ENCODE measurements at places on chromosomes 7 and 10.

GRCh38 chr7:44084701-44085100, 2.4 kb upstream of the POLM start:
- no peak for DNase-seq

DNA sequence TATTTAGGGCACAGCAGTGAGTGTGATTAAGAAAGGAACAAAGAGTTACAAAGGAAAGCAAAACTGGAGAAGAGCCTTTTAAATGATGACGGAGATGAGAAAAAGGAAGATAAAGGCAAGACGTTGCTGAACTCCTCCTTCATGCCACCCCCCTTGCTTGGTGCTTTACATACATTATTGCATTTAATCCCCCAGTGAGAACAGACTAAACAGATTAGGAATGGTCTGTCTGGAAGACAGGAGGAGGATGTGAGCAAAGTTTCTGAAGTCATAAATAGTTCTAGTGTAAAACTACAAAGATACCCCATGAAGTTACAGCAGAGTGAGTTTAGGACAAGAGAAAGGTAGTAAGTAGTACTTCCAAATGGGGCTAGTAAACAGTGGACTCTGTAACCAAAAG, 113.5 kb downstream of the PLCE1 start:
- DNase-seq: no peak

DNA sequence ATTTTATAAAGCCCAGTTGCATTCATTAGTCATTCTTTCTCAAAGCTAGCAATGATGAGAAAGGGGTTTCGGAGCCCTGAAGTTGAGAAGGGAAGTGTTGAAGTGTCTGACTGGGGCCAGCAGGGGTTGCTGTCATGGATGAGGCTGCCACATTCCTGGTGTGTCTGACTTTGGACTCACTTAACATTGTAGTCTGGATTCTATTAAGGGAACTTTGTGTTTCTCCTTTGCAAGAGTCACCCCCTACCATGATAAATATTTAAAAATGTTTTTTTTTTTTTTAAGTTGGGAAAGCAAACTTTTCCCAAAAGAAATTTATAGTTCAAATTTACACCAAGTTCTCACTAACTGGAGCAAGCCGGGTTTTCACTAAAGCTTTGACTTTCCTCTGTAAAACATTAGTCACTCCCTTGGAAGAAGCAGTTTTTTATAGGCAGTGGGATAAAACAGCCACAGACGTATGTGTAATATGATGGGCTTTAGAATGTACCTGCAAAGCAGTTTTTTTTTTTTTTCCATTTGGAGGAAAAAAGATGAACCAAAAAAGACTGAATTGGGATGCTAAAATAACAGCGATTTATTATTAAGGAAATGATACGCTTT, 243.6 kb downstream of the TWIST1 start:
- no peak for DNase-seq

DNA sequence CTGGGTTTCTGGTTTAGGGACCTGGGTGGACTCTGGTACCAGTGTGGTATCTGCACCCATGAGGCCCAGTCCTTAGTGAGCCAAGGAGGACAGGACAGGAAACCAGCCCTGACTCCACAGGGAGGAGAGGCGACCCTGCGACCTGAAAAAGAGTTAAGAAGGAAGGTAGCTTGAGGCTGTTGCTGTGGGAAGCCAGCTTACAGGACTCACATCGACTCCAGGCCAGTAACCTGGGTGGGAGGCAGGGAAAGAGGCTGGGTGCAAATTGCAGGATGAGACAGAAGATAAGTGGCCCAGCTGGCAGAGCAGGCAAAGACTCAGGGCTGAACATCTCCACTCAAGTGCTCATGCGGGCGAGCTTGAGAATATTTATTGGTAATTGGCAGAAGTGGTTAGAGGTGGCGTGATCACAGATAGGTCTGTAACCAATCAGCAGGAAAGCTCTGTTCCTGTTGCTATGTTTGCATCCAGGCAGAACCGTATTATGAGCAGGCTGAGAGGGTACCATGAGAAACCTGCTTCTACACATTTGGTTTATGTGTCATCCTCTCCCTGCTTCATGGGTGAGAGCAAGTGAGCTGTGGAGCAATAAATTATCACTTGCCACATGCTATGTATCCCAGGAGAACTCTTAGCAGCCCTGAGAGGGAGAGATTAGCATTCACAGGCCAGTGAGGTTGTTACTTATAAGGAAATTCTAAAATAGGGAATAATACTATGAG, 11.0 kb downstream of the TLL2 start:
- no peak for DNase-seq

DNA sequence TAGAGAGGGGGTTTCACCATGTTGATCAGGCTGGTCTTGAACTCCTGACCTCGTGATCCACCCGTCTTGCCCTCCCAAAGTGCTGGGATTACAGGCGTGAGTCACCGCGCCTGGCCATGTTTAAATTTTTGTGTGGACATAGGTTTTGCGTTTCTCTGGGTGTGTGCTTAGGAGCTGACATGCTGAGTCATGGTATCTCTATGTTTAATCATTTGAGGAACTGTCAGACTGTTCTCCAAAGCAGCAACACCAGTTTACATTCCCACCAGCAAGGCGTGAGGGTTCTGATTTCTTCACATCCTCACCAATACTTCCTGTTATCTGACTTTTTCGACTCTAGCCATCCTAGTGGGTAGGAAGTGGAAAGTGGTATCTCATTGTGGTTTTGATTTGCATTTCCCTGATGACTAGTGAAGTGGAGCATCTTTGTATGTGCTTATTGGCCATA, 153.7 kb downstream of the DNAJB6 start:
- DNase-seq: peak; percentile 48

DNA sequence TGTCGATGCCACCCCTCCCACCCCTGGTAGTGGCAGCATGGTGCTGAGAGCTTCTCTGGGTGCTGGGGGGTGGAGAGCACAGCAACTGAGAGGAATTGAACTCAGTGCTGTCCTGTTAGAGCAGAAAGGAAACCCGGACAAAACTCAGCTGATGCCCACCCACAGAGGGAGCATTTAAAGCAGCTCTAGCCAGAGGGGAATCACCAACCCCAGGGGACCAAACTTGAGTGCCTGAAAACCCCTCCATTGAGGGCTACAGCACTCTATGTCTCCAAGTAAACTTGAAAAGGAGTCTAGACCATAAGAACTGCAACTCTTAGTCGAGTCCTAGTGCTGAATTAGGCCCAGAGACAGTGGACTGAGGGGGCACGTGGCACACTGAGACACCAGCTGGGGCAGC, 16.8 kb upstream of the FOXI2 start:
- DNase-seq: no peak

GRCh38 chr7:28411876-28412662, at the start of gene CREB5:
Gene CREB5, plus strand, starts transcription at chr7:28412518. Its CDS starts 397 bp downstream, at chr7:28412915.
- no peak for DNase-seq

GRCh38 chr10:115951242-115951641, 321.8 kb downstream of the GFRA1 start:
- no peak for DNase-seq

GRCh38 chr10:66176772-66177171, 749.1 kb upstream of the LRRTM3 start:
- DNase-seq: no peak

DNA sequence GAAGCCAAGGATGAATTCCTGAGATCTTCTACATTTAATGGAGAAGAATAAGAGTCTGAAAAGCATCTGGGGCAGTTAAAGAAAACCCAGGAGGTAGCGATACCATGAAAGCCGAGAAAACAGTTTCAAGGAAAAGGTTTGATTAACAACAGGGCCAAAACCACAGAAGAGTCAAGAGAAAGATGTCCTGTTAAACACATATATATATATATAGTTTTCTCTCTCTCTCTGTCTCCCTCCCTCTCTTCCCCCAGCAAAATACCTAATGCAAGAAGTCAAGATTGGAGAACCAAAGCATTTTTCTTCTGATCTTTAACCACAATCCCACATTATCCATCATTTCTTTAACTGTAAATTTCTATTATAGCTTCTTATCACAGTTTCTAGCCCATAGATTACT, 261.4 kb downstream of the SNX13 start:
- no peak for DNase-seq

DNA sequence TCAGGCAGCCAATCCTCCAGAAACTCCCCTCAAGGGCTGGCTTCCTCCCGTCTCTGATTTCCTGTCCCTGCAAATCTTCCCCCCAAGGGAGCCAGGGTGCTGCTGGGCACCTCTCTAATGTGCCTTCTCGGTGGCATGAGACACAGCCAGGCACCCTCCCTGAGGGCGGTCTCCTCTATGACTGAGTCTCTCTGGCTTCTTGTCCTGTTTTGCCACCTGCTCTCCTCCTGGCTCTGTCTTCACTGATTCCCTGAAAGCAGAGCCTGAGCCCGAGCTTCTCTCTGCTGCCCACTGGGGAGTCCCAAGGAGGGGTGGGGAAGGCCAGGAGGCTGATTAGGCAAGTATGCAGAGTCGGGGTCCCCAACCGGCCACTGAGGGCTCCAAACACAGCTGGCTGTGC, 60.4 kb upstream of the INSIG1 start:
- DNase-seq: no peak
